Right atrium auricular region (tissue), 2 donors: ENCODE measurements at places on chromosomes 12 and 14. TPM values are rescaled to one million over a fixed set of nuclear protein-coding genes. Genes with fewer than 3 reads are reported as not detected.

DNA sequence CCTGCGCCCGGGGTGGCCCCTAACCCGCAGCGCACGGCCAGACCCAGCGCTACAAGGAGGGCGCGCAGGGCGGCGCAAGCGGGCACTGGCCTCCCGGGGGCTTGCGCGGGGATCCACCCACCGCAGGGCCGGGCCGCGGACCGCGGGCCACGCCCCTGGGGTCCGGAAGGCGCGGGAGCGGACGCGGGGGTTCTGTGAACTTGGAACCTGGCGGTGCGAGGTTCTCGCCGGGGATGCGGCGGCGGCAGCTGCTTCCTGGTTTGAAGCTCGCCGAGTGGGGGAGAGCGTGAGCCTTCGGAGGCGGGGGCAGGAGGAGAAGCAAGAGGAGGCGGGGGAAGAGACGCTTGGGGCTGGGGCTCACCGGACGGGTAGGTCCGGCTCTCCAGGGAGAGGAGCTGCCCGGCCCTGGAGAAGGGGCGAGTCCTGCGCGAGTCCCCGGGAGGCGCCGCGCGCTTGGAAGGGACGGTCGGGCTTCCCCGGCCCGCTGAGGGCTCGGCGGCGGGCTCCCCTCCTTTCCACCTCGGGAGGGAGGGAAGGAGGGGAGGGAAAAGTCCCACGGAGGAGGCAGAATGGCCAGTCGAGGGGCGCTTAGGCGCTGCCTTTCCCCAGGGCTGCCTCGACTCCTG lies at the start of gene PRKCH:
PRKCH (plus strand) TSS at position 195 of the 626 bp plus-strand sequence. CDS start 523 bp downstream, outside the sequence.
- DNase-seq = peak; percentile 77
- no peaks in the 10 kb centered on the region for H3K4me1 ChIP-seq
- H3K27me3 ChIP-seq = no peaks in the 10 kb centered on the region
- H3K36me3 ChIP-seq = no peaks in the 10 kb centered on the region
- peak within 1 kb of the TSS; percentile 70 for H3K27ac ChIP-seq

DNA sequence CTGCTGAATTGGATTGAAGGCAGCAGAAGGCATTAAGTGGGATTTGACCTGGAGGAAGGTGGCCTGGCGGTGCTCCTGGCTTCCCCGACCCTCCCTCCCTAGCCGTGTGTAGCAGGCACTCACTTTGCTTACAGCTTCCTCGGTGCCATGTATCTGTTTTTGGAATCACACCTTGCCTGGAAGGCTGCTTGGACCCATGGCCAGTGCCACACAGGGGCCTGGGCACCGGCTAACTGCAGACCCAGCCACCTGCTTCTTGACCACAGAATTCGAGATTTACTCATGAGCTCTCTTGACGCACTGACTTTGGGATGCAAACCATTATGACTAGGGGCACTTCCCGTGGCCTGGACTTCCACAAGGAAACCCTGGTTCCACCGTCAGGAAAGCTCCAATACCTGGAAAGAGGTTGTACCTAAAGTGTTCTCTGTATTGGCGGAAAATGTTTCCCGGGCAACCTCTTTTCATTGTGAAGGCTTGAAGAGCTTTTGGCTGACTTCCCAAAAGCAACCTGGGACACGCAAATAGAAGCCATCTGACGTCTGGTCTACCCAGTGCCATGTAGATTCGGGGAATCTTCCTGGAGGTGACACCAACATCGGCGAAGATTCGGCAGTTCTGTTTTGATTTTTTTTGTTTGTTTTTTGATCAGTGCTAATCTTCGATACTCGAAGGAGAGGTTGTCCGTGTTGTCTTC lies 125.6 kb upstream of the RTL1 start:
- no peak for DNase-seq
- H3K4me1 ChIP-seq = no peaks in the 10 kb centered on the region
- H3K27me3 ChIP-seq = no peaks in the 10 kb centered on the region
- no peak overlapping the region for H3K27ac ChIP-seq

- H3K27ac ChIP-seq = no peak overlapping the region
- no peak for DNase-seq
- H3K4me1 ChIP-seq = no peaks in the 10 kb centered on the region
- H3K4me3 ChIP-seq = no peak overlapping the region
- H3K27me3 ChIP-seq = no peaks in the 10 kb centered on the region
- no peaks in the 10 kb centered on the region for H3K36me3 ChIP-seq
These were observed 378.7 kb downstream of the PRKD1 start for GRCh38 chr14:29548948-29549370.

DNA sequence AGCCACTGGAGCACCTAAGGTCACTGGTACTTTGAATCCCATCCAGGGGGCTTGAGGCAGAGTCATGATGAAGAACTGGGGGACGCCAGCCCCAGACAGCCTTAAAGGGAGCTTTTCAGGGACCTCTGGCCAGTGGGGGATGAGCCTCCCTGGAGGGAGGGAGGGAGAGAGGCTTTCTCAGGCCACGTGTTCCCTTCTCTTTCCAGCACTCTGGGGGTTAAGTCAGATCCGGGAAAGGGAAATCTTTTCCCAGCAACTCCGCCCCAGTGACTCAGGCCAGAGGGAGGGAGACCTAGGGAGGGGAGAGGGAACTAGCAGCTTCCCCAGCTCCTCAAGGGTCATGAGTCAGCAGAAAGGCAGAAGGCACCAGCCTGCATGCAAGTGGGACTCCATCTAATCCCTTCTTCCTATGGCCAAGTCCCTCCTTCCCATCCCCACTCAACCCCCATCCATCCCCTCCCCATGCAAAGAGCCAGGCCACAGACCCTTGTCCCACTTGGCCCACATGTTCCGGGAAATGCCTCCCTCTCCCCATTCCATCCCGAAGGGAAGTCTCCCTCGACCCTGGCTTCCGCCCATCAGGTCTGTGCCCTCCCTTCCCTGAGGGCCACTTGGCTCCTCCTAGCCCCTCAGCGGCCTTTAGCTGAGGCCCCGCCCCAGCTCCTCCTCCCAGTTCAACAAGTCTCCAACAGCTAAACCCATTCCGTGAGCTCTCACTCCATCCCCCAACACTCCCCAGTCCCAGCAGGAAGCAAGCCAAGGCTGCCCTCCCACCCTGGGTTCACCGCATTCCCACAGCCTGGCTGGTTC lies 5.6 kb downstream of the TNFRSF1A start:
- DNase-seq = peak; percentile 96
- H3K4me3 ChIP-seq = peak overlapping the region; percentile 37
- H3K4me1 ChIP-seq = no peaks in the 10 kb centered on the region
- peaks cover 39% of the 10 kb centered on the region for H3K36me3 ChIP-seq

DNA sequence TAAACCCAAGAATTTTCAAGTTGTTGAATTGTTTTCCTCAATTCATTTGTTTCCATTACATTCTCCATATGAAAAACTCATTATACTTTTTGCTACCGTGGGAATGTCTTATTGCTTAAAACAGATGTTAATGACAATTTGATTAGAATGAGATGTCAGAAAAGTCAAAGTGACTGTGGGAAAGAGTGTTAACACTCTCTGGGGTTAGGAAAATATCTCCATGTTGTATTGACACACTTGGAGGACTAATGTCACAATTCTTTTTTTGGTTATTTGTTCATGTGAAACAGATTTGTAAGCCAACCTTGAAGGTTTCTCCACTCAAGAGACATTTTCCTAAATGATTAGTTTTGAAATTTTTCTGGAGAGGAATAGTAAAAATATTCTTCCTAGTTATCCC lies 47.2 kb upstream of the CMAS start:
- H3K27ac ChIP-seq = no peak overlapping the region
- no peaks in the 10 kb centered on the region for H3K36me3 ChIP-seq
- no peaks in the 10 kb centered on the region for H3K4me1 ChIP-seq
- no peaks in the 10 kb centered on the region for H3K27me3 ChIP-seq
- DNase-seq = no peak

DNA sequence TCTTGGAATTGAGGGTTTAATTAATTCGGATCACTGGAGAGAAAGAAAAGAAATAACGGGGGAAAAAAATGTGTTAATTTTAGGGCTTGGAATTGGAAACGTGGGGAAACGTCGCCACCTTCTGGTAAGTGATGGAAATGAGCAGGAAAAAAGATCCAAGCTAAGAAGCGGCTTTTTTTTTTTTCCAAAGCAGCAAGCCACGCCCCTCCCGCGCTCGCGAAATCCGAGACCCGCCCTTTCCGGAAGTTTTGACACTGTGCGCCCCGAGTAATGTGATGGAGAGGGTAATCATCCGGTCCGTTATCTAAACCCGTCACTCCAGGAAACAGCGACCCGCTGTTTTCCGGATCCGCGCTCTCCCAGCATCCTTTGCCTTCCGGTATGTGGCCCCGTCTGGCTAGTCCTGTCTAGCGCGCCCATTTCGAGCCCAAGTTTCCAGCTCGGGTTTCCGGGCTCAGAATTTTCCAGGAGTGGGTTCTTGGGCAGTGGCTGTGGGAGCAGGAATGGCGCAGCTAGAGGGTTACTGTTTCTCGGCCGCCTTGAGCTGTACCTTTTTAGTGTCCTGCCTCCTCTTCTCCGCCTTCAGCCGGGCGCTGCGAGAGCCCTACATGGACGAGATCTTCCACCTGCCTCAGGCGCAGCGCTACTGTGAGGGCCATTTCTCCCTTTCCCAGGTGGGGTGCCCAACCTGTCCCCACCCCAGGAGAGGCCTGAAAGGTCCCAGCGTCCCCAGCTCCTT lies at the start of gene ALG10B:
ALG10B (plus strand) TSS at position 384 of the 739 bp plus-strand sequence; CDS start at position 504, 120 bp downstream.
- H3K36me3 ChIP-seq = no peaks in the 10 kb centered on the region
- H3K4me1 ChIP-seq = peaks cover 10% of the 10 kb centered on the region
- H3K4me3 ChIP-seq = peak within 1 kb of the TSS; percentile 74
- H3K27ac ChIP-seq = peak within 1 kb of the TSS; percentile 86

GRCh38 chr12:106598003-106598402 lies 15.2 kb downstream of the RFX4 start:
- no peak overlapping the region for H3K27ac ChIP-seq
- H3K4me3 ChIP-seq = no peak overlapping the region
- H3K36me3 ChIP-seq = no peaks in the 10 kb centered on the region

DNA sequence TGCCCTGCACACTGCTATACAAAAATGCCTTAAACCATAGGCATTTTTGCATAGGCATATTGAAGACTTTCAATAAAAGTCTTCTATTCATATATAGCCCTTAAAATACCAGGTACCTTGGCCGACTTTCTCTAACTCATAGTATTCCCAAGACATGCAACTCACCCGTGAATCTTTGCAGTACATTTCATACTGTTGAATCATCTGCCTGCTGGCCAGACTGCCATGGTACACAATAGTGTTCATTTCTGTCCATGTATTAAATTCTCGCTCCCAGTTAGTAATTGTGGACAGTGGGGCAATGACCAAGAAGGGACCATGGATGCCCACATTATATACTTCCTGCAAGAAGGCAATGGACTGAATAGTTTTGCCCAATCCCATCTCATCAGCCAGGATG lies 24.3 kb upstream of the SUPT16H start:
- H3K27ac ChIP-seq = no peak overlapping the region
- H3K4me1 ChIP-seq = no peaks in the 10 kb centered on the region
- H3K4me3 ChIP-seq = no peak overlapping the region
- no peak for DNase-seq

DNA sequence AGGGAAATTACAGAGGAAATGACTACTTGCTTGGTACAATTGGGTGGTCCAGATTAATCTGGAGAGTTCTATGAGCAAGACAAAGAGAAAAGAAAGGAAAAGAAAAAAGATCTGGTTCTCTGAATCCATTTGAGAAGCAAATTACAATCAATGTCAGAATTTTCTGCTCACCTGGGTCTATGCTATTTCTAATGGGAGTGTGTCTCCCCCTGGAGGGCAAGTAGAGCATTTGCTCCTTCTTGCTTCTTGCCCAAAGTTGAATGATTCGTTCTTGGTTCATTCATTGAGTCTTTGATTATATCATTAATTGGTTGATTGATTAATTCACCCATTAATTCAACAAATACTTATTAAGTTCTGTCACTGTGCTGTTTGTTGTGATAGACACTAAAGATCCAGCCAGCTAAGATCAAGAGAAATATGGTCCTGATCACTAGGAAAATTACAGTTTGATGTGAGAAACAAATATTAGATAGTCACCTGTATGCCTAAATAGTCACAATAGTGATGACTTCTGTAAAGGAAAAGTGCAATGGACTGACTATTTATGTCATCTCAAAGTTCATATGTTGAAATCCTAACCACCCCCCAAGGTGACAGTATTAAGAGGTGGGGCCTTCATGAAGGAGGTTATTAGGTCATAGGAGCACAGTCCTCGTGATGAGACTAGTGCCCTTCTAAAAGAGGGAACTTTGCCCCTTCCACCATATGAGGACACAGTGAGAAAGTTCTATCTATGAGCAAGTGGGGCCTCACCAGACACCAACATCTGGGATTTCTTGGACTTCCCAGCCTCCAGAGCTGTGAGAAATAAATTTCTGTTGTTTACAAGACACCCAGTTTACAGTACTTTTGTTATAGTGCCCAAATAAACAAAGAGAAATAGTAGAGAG lies 8.0 kb upstream of the ASB8 start:
- H3K27ac ChIP-seq = no peak overlapping the region
- no peaks in the 10 kb centered on the region for H3K4me1 ChIP-seq
- DNase-seq = no peak
- no peak overlapping the region for H3K4me3 ChIP-seq

GRCh38 chr14:54606178-54606577 lies 39.2 kb downstream of the SAMD4A start:
- peak overlapping the region; percentile 84 for H3K27ac ChIP-seq
- DNase-seq = peak; percentile 73
- H3K27me3 ChIP-seq = no peaks in the 10 kb centered on the region
- no peaks in the 10 kb centered on the region for H3K36me3 ChIP-seq
- peaks cover 36% of the 10 kb centered on the region for H3K4me1 ChIP-seq

The OTUB2 gene
- total RNA-seq = 0.43 TPM

- DNase-seq = no peak
- H3K36me3 ChIP-seq = no peaks in the 10 kb centered on the region
- H3K4me3 ChIP-seq = no peak overlapping the region
- no peak overlapping the region for H3K27ac ChIP-seq
- H3K27me3 ChIP-seq = no peaks in the 10 kb centered on the region
These were observed 211.9 kb upstream of the FAR2 start for GRCh38 chr12:28937196-28937595.

- H3K4me1 ChIP-seq = no peaks in the 10 kb centered on the region
- DNase-seq = no peak
- no peaks in the 10 kb centered on the region for H3K27me3 ChIP-seq
- peaks cover 84% of the 10 kb centered on the region for H3K36me3 ChIP-seq
- H3K4me3 ChIP-seq = no peak overlapping the region
- no peak overlapping the region for H3K27ac ChIP-seq
These were observed 15.3 kb downstream of the TCHP start for GRCh38 chr12:109915171-109916040.

DNA sequence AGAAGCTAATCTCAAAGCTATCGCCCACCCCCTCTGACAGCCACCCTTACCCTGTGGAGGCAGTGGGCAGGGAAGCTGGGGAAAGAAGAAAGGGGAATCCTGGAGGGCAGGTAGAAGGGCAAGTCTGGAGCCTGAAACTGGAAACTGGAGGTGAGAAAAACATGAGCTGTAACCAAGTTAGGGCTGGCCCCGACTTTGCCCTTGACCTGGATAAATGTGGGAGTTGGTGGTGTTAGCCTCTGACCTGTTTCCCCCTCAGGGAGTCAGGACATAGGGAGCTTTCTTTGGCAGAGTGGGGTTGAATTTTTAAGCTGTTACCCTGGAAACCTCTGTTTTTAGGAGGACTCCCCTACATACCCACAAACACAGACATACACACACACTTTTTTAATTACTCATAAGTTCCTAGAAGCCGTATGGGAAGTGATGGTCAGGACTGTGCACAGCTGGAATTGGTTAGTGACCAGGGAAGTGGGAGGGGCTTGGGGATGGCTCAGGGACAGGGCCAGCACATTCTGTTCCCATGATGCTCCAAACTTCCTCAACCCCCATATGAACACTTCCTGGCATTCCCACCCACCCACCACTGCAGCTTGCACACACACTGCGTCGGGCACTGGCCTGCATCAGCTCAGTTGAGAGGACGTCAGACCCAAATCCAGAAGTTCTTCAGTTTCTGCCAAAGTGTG lies 5.0 kb upstream of the MMP19 start:
- H3K27me3 ChIP-seq = no peaks in the 10 kb centered on the region
- H3K4me1 ChIP-seq = peaks cover 39% of the 10 kb centered on the region
- DNase-seq = peak; percentile 99
- no peaks in the 10 kb centered on the region for H3K36me3 ChIP-seq
- peak overlapping the region; percentile 90 for H3K27ac ChIP-seq
